Left ventricle myocardium superior (tissue), 1 donor: ENCODE measurements at places on chromosomes 16 and 17. TPM values are rescaled to one million over a fixed set of nuclear protein-coding genes. Genes with fewer than 3 reads are reported as not detected.

- DNase-seq, result no peak
Measured at GRCh38 chr16:51002881-51003490, 148.1 kb downstream of the SALL1 start.

DNA sequence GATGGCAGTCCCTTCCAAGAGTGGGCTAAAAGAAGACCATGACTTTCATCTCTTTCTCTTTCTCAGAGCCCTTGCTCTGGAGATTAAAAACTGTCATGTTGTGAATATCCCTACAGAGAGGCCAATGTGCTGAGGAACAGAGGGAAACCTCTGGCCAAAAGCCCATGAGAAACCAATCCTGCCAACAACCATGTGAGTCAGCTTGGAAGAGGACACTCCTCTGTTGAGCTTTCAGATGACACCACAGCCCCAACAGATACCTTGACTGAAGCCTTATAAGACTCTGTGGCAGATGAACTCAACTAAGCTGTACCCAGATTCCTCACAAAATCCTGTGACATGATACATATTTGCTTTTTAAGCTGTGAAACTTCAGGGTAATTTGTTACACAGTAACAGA lies 19.6 kb downstream of the CPPED1 start:
- DNase-seq, result no peak

DNA sequence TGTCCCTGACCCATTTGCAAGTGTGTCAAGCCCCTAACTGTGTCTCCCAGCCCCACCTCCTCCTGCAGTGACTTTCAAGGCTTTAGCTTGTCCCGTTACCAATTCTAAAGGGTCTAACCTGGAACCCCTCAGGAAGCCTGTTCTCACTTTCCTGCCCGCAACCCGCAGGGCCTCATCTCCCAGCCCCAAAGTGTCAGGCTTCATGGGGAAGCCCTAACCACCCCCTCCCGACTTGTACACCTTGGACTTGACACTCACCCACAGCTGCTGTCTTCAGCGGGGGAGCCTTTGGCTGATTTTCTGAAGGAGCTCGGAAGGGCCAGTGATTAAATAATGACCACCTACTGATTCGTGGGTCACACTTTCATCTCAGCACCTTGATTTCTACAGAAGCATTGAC lies 33.1 kb downstream of the NLRC5 start:
- DNase-seq, result no peak

Gene ADCY7
- total RNA-seq, result 8.3 TPM

DNA sequence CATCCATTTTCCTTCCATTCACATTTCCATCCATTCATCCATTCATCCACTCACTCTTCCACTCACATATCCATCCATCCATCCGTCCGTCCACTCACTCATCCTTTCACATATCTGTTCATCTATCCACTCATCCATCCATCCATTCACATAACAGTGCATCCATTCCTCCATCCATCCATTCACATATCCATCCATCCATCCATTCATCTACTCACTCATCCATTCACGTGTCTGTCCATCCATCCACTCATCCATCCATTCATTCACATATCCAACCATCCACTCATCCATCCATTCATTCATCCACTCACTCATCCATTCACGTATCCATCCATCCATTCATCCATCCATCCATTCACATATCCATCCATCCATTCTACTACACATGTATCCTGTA lies 42.6 kb downstream of the SCNN1G start:
- DNase-seq, result no peak

Gene SOX8
- total RNA-seq, result 0.47 TPM

Gene MON1B
- total RNA-seq, result 15.1 TPM

Gene KRT12
- total RNA-seq, result not detected

DNA sequence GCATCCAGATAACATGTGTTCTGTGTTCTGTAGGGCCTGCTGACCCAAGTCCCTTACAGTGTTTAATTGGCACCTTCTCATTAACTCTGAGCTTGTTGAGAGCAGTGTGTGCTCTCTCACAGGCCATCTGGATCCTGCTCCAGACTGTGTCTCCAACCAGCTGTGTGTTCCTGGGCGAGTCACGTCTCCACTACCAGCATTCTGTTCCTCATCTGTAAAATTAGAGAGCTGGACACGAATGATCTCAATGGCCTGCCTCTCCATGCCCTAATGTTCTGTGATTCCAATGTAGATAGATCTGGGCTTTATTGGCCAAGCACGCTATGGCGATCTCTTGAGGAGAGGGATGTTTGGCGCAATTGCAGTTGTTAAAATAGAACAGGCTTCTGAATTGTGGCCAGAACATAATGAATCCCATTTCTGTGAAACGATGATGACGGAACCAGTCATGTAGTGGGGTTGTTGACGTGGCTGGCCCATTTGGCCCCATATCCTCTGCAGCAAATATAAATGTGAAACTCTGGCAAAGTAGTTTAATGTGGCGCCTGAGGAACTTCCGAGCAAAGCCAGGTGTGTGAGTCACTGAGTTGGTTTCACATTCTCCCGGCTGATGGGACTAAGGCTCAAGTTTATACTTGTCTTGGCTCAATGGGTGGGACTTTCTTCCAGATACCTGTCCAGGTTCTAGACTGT lies 22.2 kb downstream of the TBX4 start:
- no peak for DNase-seq

Gene MT1A
- total RNA-seq, result 2.3 TPM

- no peak for DNase-seq
Measured at GRCh38 chr16:52074133-52074532, 472.8 kb downstream of the TOX3 start.

GRCh38 chr16:89134269-89134668 lies 37.3 kb upstream of the CDH15 start:
- peak; percentile 12 for DNase-seq

Gene SPNS2
- 12.7 TPM for total RNA-seq

- DNase-seq, result no peak
Measured at GRCh38 chr17:43342589-43342890, 56.3 kb upstream of the ARL4D start.

GRCh38 chr17:28472871-28473497 lies 460 bp upstream of the SLC13A2 start:
- no peak for DNase-seq

DNA sequence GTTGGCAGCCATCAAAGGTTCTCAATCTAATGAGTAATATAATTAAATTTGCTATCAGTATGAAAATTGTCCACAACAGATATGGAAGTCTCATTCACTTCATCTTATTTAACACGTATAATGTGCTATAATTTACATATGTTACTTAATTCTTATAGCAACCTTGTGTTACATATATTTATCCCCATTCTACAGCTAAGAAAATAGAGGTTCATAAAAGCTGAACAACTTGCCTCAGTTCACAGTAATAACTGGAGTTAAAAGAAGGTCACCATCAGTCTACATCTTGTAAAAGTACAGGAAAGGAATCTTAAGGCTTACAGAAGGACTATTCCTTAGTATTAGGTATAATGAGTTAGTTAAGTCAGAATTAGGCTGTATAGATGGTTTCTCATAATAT lies 27.9 kb downstream of the STXBP4 start:
- DNase-seq, result no peak

Gene SLC5A10
- total RNA-seq, result not detected
